ENCODE measurements at places on chromosomes 6 and 20. TPM values are rescaled to one million over a fixed set of nuclear protein-coding genes. Genes with fewer than 3 reads are reported as not detected.
A peak's percentile ranks its signal among the peaks of the same experiment; 100 is the strongest.

The USP49 gene
- total RNA-seq, result 18.5 TPM

The MEP1A gene
- total RNA-seq, result 0.09 TPM

The CALHM6 gene
- total RNA-seq, result 2.8 TPM

The CDH26 gene
- 1.2 TPM for total RNA-seq

The FAM83B gene
- 0.64 TPM for total RNA-seq

The OPRL1 gene
- total RNA-seq, result 9.5 TPM

The PTCRA gene
- total RNA-seq, result not detected

- DNase-seq, result no peak
Measured at GRCh38 chr6:144853603-144854002, 568.5 kb downstream of the UTRN start.

GRCh38 chr6:16140607-16141006, 11.7 kb downstream of the MYLIP start:
- DNase-seq, result no peak

DNA sequence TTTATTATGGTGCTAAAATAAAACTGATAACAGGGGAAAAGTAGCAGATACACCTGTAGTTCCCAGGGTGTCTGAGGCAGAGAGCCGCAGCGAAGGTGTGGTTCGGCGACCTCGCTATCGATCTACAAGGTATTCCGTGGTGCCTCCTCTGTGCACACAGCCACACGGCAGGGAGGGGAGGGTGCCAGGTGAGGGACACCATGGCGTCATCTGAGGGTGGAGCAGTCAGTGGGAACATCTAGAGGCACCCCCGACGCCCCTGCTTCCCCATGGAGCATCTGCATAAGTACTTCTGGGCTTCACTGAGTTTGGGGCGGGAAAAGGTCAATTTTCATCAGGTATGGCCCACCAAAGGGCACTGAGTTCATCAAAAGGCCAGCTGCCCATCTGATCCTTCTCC, 243.3 kb downstream of the TAF4 start:
- DNase-seq, result no peak

- DNase-seq, result no peak
Measured at GRCh38 chr6:159053781-159054398, 9.1 kb upstream of the TAGAP start.

DNA sequence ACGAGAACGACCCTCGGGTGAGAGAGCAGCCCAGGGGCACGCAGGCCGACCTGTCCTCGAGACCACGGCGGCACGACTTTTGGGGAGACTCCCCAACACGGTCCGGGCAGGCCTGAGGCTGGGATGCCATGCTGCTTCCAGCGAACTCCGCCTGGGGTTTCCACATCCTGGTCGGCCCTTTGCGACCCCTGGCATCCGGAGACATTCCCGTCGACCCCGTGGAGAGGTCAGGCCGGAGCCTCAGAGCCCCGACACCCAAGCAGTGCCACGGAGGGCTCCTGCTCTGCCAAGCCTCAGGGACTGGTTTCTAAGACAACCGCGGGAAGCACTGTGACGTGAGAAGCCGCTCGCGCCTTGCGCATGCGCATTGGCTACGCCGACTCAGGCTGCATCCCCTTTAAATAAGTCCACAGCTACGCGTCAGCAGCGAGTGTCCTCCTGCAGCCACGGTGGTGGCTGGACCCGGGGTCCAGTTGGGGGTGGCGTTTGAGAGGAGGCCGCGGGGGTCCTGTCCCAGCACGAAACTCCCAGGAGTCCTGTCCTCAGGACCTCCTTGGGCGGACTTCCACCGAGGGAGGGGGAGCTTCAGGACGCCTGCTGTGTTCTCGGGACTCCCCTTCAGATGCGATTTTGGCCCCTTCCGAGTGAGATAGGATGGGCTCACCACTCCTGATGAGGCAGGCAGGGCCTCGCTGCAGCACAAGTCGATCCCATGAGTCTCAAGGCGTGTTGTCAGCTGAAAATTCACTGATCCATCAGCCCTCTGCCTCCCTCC, 1089.3 kb upstream of the DEFB115 start:
- DNase-seq, result no peak

- no peak for DNase-seq
Measured at GRCh38 chr20:38229376-38230252, 30.9 kb downstream of the KIAA1755 start.

DNA sequence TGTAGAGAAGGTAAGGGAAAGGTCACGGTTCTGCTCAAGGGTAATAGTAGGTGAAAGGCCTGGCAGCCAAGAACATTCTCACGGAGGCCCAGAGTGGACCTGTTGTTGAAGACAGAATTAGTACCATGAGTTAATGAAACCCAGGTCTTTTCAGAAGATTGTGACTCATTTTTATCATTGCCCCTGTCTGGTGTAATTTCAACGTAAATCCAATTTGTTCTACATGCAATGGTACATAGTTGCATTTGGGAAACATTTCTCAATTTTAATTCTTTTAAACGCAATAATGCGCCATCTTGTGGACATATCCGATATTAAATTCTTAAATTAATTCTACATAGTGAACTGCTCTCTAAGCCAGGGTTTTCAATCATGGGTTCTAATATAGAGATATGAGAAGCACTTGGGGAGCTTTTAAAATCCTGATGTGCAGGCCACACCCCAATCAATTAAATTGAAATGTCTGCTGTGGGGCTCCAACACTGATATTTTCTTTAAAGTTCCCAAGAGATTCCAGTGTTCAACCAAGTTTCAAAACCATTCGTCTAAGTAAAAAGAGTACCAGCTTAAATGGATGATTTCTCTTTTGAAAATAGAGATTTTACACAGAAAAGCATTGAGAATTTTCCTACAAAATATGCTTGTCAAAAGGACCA, 257.4 kb downstream of the PLCB1 start:
- DNase-seq, result peak; percentile 44

Measured in cerebellum (tissue), 4 donors.